Camera-type eye (tissue), 1 donor: ENCODE measurements at places on chromosomes 7 and 10. TPM values are rescaled to one million over a fixed set of nuclear protein-coding genes. Genes with fewer than 3 reads are reported as not detected.

The NPC1L1 gene
- not detected for total RNA-seq

The C7orf33 gene
- 3.6 TPM for total RNA-seq

The SPDYE2 gene
- 0.27 TPM for total RNA-seq

The LRGUK gene
- 8.3 TPM for total RNA-seq

The NEUROG3 gene
- not detected for total RNA-seq
